ENCODE measurements at places on chromosomes 12 and 14. TPM values are rescaled to one million over a fixed set of nuclear protein-coding genes. Genes with fewer than 3 reads are reported as not detected.

Gene OR10A7
- polyA plus RNA-seq, result not detected

Gene SCNN1A
- polyA plus RNA-seq, result not detected

Gene AQP6
- not detected for polyA plus RNA-seq

Gene PTCSC3
- not detected for polyA plus RNA-seq

Gene PPP4R4
- polyA plus RNA-seq, result 101 TPM

Gene PNMA1
- 104 TPM for polyA plus RNA-seq

Gene CPNE6
- 30.4 TPM for polyA plus RNA-seq

Gene C12orf60
- polyA plus RNA-seq, result 9.4 TPM

Gene GPR162
- polyA plus RNA-seq, result 3.8 TPM

Gene FLRT2
- 4.9 TPM for polyA plus RNA-seq

Gene AHNAK2
- polyA plus RNA-seq, result 6.1 TPM

Gene HAL
- polyA plus RNA-seq, result not detected

Gene ESR2
- 0.09 TPM for polyA plus RNA-seq

Gene FSCB
- not detected for polyA plus RNA-seq

Gene FERMT2
- polyA plus RNA-seq, result 17.0 TPM

Gene NRXN3
- 113 TPM for polyA plus RNA-seq

Gene NTF3
- not detected for polyA plus RNA-seq

Gene LRRC10
- not detected for polyA plus RNA-seq

All from Purkinje cell (primary cell).